ENCODE measurements at places on chromosomes 3 and 15. TPM values are rescaled to one million over a fixed set of nuclear protein-coding genes. Genes with fewer than 3 reads are reported as not detected.

DNA sequence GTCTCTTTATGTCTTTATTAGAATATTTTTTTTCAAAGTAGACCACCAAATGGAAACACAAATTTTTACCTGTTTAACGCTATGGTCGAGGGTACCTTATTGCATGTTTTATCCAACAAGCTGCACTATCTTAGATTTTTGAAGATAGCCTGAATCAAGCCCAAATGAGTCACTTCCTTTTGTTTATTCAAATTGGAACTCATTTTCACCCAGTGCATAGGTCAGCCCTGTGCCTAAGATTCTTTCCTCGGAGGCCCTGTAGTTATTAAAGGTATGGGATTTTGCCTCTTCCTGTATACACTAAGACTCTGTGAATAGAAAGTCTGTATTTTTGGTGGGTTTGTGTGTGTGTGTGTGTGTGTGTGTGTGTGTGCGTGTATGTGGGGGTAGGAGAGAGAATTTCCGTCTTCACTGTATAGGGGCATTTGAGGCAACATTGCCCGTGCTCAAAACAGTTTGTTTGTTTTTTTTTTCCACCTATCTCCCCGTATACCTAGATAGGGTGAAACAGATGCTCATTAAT lies 358.0 kb upstream of the CADM2 start:
- no peak for DNase-seq

GRCh38 chr15:96535148-96535547 lies 204.6 kb downstream of the NR2F2 start:
- no peak for DNase-seq

DNAJC13 gene
- 45.9 TPM for total RNA-seq

DNA sequence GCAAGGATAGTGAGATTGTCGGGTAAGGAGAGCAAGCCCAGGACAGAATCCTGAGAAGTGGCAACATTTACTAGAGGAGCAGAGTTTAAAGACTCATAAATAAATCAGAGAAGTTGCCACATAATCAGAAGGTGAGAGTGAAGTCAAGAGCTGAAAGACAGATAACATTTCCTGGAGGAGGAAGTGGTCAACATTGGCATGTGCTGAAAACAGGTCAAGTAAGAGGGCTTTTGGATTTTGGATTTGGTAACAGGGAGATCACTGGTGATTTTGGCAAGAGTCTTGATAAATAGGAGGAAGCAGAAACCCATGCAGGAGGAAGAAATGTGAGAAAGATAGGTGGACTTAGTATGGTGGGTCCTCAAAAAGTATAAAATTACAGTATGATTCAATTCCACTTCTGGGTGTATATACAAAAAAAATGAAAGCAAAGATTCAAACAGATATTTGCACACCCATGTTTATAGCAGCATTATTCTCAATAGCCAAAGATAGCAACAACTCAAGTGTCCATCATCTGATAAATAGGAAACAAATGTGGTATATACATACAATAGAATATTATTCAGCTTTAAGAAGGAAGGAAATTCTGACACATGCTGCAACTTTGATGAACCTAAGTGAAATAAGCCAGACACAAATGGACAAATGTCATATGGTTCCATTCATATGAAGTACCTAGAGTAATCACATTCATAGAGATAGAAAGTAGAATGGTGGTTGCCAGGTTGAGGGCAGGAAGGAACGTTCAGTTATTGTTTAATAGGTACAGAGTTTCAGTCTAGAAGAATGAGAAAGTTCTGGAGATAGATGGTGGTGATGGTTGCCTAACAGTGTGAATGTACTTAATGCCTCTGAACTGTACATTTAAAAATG lies 27.3 kb upstream of the MBNL1 start:
- DNase-seq: no peak

ADGRG7 gene
- total RNA-seq: not detected

GRCh38 chr3:143839980-143840379 lies 8.3 kb downstream of the SLC9A9 start:
- DNase-seq: no peak

DNA sequence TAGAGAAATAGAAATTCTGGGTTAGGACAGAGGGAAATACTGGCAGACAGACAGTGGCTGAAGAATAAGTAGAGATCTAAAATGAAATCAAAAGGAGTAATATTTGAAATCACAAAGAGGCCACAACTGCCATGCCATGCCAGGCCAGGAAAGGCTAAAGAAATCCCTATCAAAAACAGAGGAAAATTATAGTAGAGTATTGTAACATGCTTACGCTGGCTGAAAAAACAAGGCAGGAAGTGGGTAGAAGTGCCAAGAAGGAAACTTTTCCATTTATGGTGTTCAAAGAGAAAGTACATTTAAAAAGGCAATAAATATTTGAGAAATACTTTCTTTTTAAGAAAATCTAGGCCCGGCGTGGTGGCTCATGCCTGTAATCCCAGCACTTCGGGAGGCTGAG lies 415.7 kb downstream of the PLCL2 start:
- peak; percentile 17 for DNase-seq

DNA sequence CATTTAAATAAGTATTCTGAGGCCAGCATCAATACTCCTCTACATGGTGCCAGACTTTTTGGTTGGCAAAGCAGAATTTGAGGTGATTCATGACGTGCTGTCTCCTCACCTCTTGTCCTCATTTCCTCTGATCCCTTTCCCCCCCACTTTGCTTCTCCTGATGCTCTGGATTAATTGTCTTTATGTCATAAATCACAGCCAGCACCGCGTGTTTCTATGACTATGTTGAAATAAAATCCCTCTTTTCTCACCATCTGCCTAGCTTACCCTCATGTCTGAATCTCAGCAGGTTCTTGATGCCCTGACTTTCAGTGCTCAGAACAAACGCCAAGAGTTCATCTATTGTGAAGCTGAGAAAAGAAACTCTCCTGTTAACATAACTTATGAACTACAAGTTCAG lies 19.7 kb upstream of the PTPRG start:
- no peak for DNase-seq

GRCh38 chr3:122562923-122563716 lies 980 bp downstream of the PARP9 start:
- no peak for DNase-seq

GRCh38 chr15:29922191-29922590 lies 99.9 kb upstream of the TJP1 start:
- no peak for DNase-seq

DNA sequence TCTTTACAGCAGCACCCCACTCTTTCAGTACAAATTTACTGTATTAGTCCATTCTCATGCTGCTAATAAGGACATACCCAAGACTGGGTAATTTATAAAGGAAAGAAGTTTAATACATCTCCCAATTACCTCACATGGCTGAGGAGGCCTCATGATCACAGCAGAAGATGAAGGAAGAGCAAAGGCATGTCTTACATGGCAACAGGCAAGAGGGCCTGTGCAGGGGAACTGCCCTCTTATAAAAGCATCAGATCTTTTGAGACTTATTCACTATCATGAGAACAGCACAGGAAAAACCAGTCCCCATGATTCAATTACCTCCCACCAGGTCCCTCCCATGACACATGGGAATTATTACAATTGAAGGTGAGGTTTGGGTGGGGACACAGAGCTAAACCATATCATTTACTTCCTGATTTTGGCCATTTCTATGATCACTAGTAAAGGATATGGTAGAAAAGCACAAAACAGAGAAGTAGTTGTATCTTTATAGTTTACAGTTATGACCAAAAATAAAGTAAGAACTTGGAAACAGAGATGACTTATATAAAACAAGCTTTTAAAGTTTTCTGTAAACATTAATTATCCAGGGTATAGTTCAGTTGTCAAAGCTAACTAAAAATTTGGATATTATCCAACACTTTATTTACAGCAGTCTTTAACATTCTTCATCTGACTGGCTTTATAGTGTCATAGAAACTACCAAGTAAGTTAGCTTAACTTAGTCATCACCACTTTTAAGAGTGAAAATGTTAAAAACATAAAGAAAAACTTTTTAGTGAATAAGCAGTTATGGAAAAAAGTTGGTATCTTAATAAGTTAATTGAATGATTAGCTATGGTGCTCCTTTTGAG lies 40.2 kb downstream of the P2RY1 start:
- no peak for DNase-seq

GRCh38 chr3:170811515-170811914 lies 58.5 kb downstream of the RPL22L1 start:
- DNase-seq: no peak

Data from naive thymus-derived CD8-positive, alpha-beta T cell (primary cell).